Effector CD4-positive, alpha-beta T cell (primary cell): ENCODE measurements at places on chromosomes 1 and 21.

- DNase-seq: no peak
These were observed 2.8 kb downstream of the RFX5 start for GRCh38 chr1:151344291-151344690.

- DNase-seq: no peak
These were observed 90.7 kb downstream of the IGSF21 start for GRCh38 chr1:18198260-18198659.

DNA sequence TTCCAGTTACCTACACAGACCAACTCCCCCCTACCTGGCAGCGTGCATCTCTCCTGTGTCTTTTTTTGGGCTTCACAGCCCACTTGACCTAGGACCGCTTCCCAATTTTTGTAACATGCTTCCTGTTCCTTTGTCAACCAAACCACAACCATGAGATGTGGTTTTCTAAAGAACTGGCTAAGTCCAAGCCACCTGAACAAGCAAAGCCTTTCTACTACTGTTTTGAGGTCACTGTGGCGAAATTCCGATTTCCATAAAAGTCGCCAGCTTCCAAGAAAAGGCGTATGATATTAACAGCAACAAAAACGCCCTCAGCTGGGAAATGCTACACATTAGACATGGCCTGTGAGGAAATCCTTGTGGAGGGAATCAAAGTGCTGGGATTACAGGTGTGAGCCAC lies 12.7 kb upstream of the AK2 start:
- no peak for DNase-seq

DNA sequence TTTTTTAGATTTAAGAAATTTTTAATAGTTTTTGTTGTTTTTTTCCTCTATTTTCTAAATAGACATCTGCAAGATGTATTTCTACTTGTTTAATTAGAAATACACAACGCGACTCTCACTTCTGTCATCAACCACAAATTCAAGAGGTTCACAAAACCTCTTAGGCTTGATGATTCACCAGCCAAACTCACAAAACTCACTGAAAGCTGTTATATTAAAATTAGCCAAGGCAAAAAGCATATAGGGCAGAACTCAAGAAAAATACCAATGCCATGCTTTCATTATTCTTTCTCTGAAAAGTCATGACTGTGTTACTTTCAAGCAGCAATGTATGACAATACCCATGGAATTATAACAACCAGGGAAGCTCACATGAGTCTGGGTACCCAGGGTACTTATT lies 487.0 kb upstream of the RGS18 start:
- no peak for DNase-seq

- DNase-seq: no peak
These were observed 9.8 kb upstream of the ALDH9A1 start for GRCh38 chr1:165707984-165708706.
